ENCODE measurements at places on chromosomes 6 and 20. TPM values are rescaled to one million over a fixed set of nuclear protein-coding genes. Genes with fewer than 3 reads are reported as not detected.

The CGA gene
- total RNA-seq: not detected

The DEFB124 gene
- not detected for total RNA-seq

The DNAAF9 gene
- total RNA-seq: 11.8 TPM

The DNAH8 gene
- total RNA-seq: under 0.01 TPM

The CPXM1 gene
- total RNA-seq: 0.50 TPM

The RAET1G gene
- total RNA-seq: 3.3 TPM

The SYTL3 gene
- total RNA-seq: 4.6 TPM

The ECT2L gene
- 0.17 TPM for total RNA-seq

The ZSCAN23 gene
- total RNA-seq: 5.1 TPM

DNA sequence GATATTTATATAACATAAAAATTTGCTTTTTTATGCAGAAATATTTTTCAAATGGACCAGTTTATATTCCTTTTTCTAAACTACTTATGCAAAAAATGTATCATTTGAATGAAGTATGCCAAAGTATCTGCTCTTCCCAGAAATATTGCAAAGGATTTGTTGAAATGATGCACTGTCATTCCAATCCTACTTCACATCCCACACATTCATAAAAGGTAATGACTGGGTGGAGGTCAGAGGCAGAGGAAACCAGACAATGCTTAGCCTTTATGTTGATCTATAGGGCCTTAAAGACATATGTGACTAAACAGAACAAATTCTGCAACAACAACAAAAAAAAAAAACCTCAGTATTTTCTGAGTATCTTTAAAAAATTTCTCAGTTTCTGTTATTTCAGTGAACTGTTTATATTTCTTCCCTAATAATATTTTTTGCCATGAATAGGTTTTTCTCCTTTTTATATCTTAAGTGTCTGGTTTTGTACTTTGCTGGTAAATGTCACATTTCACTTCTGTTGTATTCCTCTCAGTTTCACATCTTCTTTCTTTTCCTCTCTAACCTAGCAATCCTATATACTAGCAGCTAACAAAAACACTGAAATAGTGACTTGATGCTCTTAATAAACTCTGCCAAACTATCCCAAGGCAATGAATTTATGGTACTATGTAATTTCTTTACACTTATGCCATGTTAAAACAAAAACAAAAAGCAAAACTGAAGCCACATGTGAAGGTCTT, 374.1 kb downstream of the BCKDHB start:
- no peak for DNase-seq

- DNase-seq: peak; percentile 86
Measured at GRCh38 chr6:56259234-56260077, 12.1 kb upstream of the COL21A1 start.

GRCh38 chr6:54689620-54690019, 157.0 kb upstream of the FAM83B start:
- DNase-seq: no peak

GRCh38 chr6:24537771-24538385, 43.1 kb downstream of the ALDH5A1 start:
- no peak for DNase-seq

DNA sequence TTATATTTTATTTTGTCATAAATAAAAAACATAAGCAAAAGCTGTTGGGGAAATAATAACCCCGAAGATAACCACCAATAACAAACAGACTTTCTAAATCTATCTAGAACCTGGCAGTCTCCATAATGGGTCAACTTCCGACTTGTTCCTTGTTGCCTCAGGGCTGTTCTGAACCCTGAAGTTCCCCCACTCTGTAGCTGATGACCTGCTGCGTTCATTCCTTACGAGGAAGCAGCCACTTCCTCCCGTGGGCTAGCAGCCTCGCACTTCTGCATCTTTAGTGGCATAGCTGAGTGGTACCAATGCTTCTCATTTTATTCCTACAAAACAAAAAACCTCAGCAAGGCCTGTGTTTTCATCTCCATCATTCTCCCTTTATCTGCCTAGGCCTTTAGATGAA, 103.0 kb downstream of the PLEKHG1 start:
- DNase-seq: no peak

- no peak for DNase-seq
Measured at GRCh38 chr20:15886250-15886649, 687.0 kb downstream of the KIF16B start.

DNA sequence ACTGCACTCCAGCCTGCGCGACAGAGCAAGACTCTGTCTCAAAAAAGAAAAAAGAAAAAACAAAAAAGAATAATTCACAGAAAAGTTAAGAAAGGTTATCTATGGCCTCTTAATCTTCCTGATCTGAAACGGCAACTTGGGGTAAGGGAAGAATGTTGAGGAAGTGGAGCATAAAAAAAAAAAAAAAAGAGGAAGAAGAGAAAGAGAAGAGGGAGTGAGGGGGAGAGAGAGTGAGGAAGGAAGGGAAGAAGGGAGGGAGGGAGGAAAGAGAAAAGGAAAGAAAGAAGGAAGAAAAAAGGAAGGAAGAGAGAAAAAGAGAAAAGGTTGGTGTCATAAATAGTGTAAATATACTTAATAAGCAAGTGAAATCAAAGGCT, 68.9 kb upstream of the NCOA3 start:
- no peak for DNase-seq

DNA sequence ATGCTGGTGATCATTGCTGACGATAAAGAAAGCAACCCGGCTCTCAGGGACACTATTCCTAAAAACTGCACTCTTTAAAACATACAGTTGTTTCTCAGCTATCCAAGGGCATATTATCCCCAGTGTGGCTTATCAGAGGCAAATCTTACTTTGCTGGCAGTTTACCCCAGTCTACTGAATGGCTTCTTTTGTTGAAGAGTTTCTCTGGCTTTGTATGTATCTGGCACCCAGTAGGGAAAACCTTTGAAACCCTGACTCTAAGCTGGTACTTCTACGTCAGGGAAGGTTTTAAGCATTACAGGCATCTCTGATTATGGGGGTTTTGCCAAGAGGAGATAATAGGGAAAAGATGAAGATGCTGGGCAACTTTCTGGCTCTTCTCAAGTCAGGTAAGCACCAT, 637.6 kb upstream of the CHD6 start:
- DNase-seq: no peak

DNA sequence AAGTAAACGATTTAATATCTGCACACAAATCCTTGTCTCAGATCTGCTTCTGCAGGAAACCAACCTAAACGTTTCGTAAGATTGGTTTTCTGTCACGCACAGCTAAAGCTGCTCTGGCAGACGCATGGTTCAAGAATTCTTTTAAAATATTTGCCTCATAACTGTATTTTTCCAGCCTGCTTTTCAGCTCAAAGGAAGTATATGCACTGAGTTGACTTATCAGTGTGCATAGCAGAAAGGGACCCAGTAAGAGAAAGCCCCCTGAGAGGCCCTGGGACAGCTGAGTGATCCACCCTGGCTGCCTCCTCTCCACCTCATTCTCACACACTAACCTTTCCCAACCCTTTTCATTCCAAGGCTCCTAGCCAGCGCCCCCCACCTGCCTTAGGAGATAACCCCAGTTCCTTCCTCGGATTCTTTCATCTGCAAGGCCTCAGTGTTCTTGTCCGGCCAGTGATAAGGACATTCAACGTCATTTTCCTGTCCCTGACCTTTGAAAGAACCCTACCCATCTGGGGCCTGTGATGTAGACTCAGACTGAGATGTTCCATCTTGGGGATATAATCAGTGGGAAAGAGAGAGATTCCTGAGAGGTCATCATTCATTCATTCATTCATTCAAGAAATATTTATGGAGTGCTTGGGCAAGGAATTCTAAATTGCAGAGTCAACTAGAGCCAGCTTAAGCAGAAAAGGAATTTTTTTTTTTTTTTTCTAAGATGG, 22.4 kb upstream of the SLC9A8 start:
- no peak for DNase-seq

GRCh38 chr6:11722805-11723631, 55.6 kb downstream of the ADTRP start:
- no peak for DNase-seq

DNA sequence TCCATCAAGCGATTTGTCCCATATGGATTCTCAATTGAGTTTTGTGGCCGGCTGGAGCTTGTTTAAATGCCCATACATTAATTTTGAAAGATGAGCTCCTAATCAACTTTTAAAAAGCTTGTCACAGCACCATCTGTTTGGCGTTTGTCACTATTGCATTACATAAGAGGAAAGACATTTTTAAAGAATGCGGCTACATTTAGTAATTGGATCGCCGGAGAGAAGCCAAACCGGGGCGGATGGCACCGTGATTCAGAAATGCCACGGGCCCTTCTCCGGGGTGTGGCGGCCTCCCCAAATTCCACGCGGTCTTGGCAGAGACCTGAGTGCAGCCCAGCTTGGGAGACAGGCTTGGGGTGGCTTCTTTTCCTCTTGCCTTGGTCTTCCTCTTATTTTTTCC, 67.7 kb upstream of the ZNFX1 start:
- peak; percentile 18 for DNase-seq

DNA sequence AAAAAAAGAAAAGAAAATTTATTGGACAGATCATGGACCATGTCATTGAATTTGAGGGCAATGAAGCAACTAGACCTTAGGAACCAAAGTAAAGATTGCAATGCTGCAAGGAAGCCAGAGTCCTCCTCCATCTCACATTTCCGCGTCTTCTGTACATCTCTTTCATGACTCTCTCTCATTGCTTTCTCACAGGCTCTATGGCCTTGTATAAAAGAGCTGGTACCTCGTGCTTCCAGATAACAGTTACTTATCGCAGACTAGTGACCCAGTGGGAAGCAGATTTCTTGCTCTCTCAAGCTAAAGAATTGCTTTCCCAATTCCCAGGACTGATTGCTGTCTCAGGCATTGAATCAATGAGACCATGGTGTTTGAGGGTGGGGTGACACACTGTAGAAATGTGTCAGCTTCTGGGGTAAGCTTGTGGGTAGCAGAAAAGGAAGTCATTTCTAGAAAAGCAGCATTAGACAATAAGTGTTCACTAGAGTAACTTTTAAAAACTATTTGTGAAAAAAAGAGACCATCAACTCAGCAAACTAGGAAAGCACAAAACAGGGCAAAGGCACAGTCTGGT, 635.3 kb downstream of the UTRN start:
- no peak for DNase-seq

DNA sequence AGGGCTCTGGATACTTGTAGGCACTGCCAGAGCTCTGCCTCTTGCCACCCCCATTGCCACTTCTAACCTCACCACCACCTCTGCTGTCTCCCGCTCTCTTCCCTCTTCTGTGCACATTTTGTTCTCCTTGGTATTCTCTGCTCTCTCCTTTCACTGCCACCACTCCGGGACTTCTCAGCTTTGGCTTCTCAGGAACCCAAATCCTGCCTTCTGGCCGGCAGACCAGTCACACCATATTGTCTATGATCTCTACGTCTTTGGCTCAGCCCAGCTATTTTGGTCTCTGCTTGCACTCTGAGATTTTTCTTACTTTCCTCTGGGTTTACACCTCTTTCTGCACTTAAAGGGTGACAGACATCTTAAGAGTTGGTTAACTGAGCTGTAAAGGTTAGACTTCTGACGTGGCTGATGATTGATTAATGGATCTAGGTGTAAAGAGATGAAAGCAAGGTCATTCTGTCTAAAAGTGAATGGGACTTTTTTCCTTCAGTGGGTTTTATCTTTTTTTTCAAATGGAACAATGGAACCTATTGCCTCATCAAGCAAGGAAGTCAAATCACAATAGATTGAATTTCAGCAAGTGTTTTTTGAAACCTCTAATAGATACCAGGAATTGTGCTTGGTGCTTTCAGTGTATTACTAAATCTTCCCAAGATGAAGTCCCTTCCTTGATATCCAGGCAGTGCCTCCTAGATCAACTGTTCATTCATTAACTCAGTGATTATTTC, 13.8 kb downstream of the MMP24 start:
- DNase-seq: no peak

DNA sequence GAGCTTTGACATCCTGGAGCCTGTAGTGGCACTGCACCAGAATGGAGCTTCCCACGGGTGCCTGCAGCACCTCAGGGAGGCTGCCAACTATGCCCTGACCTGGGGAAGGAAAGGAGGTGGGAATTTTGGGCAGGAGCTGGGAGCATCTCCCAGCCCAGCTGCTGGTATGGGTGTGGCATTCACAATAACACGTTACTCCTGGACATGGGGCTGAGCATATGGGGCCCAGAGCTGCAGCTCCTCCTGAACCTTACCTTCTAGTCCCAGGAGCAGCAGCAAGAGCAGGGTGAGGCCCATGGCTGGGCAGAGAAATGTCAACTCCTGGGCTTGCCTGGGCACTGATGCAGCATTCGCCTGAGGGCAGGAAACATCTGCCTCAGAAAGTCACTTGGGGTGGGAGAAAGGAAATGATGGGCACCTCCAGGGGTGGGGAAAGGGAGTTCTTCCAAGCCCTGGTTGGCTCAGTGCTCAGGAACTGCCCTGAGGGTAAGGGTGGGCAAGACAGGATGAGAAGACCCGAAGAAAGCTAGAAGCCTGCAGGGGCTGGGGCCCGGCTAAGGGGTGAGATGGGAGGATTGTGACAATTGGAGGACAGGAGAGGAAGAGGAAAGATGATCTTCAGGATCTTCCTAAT, at the start of gene TREML1:
Gene TREML1, minus strand, starts transcription at position 356 of the 634 bp plus-strand sequence. Its CDS starts 59 bp downstream, at position 297.
- DNase-seq: no peak

GRCh38 chr6:129032602-129033001, 149.7 kb downstream of the LAMA2 start:
- DNase-seq: no peak

DNA sequence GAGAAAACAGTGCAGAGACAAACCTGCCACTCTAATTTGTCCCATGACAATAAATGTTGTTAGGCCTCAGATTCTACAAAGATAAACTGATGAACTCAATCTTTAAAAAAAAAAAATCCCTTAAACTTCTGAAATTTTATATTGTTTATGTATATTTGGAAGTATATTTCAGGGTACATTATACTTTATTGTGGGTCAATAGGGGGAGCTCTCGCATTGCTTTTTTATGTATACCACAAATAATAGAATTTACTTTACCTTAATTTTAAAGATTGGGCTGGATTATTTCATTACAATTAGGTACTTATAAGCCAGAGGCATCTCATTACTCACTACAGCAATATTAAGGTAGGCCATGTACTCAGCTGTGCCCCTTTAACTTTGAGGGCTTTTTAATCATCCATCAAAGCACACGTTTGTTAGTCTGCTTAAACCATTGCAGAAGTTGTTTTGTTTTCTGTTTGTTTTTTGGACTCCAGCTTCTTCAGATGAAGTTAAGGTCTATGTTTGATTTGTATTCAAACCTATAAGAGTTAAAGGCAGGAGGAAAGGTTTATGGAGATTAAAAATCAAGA, 56.3 kb upstream of the EYA4 start:
- peak; percentile 77 for DNase-seq

- no peak for DNase-seq
Measured at GRCh38 chr20:32595143-32595542, 10.0 kb upstream of the NOL4L start.

- DNase-seq: no peak
Measured at GRCh38 chr20:21514553-21515251, 838 bp upstream of the NKX2-2 start.

Measured in fibroblast of lung (primary cell).